Activated B cell treated with CpG ODN at 0.5 μM for 24 hours (primary cell): ENCODE measurements at places on chromosomes 5 and 9.

DNA sequence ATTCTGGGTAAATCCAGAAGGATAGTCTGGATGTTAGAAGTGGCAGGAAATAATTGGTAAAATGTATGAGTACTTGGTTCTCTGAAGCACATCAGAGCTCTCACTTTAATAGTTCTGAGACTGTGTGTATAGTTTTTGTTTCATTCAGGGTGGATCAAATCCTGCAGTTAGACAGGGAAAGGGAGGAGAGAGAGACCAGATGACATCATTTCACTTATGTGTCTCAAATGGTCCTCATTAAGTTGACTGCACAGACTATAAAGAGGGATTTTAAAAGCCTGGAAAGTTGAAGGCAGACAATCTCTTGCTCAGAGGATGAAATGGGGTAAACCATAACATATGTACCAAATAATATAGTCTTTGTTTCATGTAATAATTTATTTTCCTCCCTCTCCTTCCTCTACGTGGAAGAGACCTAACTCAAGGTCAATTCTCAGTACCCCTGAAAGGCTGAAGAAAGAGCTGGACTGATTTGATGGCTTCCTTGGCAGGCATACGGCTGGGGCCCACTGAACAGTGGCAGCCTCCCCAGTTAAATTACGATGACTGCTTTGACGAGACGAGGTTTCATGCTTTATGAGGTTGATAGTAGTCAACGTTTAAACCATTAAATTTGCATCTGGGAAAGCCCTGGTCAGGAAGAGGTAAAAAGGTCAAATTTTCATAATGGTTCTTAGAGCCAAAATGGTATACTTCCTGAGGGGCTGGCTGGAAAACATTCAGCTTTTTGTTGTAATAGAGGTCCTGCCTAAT is 395.1 kb upstream of the RPS23 start:
- no peak for DNase-seq

- DNase-seq, result no peak
Measured at GRCh38 chr9:116144038-116144437, 9.6 kb upstream of the PAPPA start.

DNA sequence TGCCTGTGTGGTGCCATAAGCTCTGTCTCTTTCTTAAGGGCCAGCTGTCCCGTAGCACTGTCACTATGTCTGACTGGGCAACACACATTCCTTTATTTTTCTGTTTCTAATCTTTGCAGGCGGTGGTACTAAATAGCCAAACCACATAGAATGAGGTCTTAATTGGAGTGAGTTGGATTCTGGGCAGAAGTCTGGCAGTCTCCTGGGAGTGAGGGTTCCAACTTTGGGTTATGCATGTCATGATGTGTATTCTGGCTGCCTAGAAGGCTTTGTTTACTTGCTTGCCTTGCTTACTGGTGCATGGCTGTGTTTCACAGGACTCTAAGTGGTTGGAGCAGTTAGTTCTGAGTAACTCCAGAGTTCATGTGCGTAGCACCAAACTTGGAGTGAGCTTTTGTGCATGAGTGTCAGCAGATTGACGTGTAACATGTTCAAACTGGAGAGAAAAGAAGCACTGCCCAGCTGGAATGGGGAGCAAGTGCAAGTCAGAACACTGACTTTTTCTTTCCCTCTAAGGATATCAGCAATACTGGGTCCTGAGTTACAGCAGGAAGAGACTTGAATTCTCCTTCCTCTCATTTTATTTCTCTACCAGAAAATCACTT is 185.8 kb downstream of the PCSK1 start:
- DNase-seq, result no peak

DNA sequence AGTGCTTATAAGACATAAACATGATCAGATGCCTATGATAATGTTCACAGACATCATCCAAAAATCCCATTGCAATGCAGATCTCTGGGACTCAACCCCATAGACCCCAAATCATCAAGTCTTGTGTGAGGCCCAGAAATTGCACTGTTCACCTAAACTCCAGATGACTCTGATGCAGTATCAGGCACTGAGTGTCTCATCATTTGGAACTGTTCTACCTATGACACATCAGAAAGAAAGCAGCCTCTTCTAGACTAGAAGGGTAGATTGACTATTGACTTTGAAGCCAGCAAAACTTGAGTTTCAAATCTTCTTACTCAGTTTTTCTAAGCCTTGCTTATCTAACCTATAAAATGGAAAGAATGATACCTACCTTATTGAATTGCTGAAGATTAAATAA is 58.7 kb upstream of the PAPPA start:
- no peak for DNase-seq

- no peak for DNase-seq
Measured at GRCh38 chr5:115873392-115873791, 31.7 kb downstream of the AP3S1 start.

- no peak for DNase-seq
Measured at GRCh38 chr5:133713751-133714150, 101.4 kb upstream of the FSTL4 start.

DNA sequence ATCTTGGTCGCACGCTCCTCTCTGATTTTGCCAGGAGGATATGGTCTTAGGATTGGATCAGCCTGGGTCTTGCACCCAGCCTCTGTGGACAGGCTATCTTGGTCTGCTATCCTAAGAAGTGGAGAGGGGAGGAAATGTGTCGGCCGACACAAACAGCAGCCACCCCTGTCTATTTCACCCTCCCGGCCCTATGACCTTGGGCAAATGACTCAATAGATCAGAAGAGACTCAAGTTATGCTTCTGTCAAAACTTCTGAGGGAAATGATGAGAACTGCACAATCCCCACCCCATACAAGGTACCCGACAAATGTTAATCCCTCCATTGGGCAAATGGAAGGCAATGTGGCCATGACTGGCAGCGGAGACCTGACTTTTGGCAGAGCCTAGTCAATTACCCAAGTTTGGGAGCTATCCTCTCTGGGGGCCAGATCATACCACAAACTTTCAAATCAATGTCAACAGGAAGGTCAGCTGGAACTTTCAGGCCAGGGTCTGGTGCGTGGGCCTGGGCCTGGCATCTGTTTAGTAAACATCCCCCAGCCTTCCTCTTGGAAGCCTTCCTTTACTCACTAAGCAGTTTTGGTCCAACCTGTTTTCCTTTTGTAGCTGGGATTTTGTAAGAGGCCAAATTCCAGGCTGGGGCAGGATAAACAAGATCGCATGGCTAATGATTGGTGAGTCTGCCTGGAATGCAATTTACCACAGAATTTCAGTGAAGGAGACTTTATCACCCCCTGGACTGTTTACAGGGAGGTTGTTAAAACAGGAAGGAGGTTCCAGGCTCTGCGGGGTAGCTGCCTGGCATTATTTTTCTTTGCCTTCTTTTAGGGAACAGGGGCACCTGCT is 64.2 kb upstream of the CPEB4 start:
- DNase-seq, result no peak
